ENCODE measurements at places on chromosomes 1 and 21. TPM values are rescaled to one million over a fixed set of nuclear protein-coding genes. Genes with fewer than 3 reads are reported as not detected.

TACSTD2 gene
- total RNA-seq, result 0.22 TPM

DLGAP3 gene
- total RNA-seq, result 0.07 TPM

SETDB1 gene
- total RNA-seq, result 39.6 TPM

SELP gene
- total RNA-seq, result 2.8 TPM

GABPB2 gene
- total RNA-seq, result 7.0 TPM

ATG4C gene
- 11.6 TPM for total RNA-seq

NFASC gene
- 0.14 TPM for total RNA-seq

RIPPLY3 gene
- total RNA-seq, result not detected

ASPM gene
- total RNA-seq, result 148 TPM

DISP3 gene
- total RNA-seq, result 0.07 TPM

FNBP1L gene
- total RNA-seq, result 63.6 TPM

KIF14 gene
- 30.3 TPM for total RNA-seq

GUCA2B gene
- not detected for total RNA-seq

RSPO1 gene
- total RNA-seq, result not detected

CFAP45 gene
- total RNA-seq, result 1.1 TPM

HES5 gene
- total RNA-seq, result not detected

MR1 gene
- total RNA-seq, result 4.2 TPM

MLLT11 gene
- 11.7 TPM for total RNA-seq

SLAMF7 gene
- not detected for total RNA-seq

ADORA1 gene
- total RNA-seq, result not detected

KCNK2 gene
- total RNA-seq, result not detected

LCE1F gene
- total RNA-seq, result not detected

RGL1 gene
- total RNA-seq, result 48.9 TPM

TMPRSS15 gene
- total RNA-seq, result not detected

GJA5 gene
- total RNA-seq, result 15.0 TPM

LRRC38 gene
- not detected for total RNA-seq

TMEM82 gene
- total RNA-seq, result not detected

PTGFRN gene
- 12.8 TPM for total RNA-seq

UBASH3A gene
- total RNA-seq, result not detected

ELF3 gene
- 0.13 TPM for total RNA-seq

FALEC gene
- not detected for total RNA-seq

DMBX1 gene
- not detected for total RNA-seq

C1orf53 gene
- total RNA-seq, result 3.5 TPM

CD1C gene
- total RNA-seq, result not detected

TRIM67 gene
- total RNA-seq, result not detected

LCE1E gene
- total RNA-seq, result not detected

P3H1 gene
- total RNA-seq, result 107 TPM

CFAP141 gene
- not detected for total RNA-seq

OR2L8 gene
- total RNA-seq, result not detected

SLC27A3 gene
- 14.9 TPM for total RNA-seq

DNALI1 gene
- total RNA-seq, result 2.9 TPM

SPRR2E gene
- total RNA-seq, result not detected

PDPN gene
- not detected for total RNA-seq

PRAMEF8 gene
- not detected for total RNA-seq

CFAP107 gene
- total RNA-seq, result not detected

TNFRSF18 gene
- not detected for total RNA-seq

BARHL2 gene
- total RNA-seq, result not detected

XCL1 gene
- not detected for total RNA-seq

GATAD2B gene
- total RNA-seq, result 14.9 TPM

LUZP1 gene
- total RNA-seq, result 96.3 TPM

APCS gene
- not detected for total RNA-seq

TGFB2 gene
- 2.8 TPM for total RNA-seq

RGS5 gene
- 21.0 TPM for total RNA-seq

ATP1A2 gene
- total RNA-seq, result not detected

DNASE2B gene
- total RNA-seq, result not detected

FOXD2 gene
- total RNA-seq, result 0.13 TPM

BCAS2 gene
- total RNA-seq, result 54.8 TPM

ZMYM4 gene
- 68.6 TPM for total RNA-seq

NSL1 gene
- 48.1 TPM for total RNA-seq
